DMS79 treated with DMSO at 0.1 percent for 48 hours (cell line): ENCODE measurements at places on chromosomes 12 and 14.

GRCh38 chr14:59020382-59020781, 168.1 kb upstream of the DAAM1 start:
- DNase-seq = no peak

- no peak for DNase-seq
Observed at GRCh38 chr12:105445649-105446048, 115.2 kb downstream of the C12orf75 start.

DNA sequence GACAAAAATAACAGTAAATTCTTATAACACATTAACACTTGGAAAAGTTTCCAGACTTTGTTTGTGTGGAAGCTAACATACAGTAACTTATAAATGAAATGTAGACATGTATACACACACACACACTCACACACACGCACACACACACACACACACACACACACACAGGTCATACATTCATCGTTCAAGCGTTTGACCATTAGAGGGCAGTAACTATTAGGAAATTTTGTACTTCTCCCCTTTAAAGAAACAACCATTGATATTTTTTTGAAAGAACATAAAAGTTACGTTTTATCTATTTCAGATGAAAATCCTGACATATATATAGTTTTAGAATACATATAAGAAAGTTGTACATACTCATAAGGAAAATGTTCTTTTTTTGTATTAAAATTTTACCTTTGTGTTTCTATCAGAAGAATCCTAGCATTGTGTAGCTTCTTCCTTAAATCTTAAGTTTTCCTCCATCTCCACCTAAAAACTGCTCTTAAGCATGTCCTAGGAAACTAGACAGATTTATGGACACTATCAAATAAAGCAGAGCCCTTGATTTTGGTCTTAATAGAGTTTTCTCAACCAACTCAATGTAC, 29.0 kb downstream of the PTPRQ start:
- no peak for DNase-seq

DNA sequence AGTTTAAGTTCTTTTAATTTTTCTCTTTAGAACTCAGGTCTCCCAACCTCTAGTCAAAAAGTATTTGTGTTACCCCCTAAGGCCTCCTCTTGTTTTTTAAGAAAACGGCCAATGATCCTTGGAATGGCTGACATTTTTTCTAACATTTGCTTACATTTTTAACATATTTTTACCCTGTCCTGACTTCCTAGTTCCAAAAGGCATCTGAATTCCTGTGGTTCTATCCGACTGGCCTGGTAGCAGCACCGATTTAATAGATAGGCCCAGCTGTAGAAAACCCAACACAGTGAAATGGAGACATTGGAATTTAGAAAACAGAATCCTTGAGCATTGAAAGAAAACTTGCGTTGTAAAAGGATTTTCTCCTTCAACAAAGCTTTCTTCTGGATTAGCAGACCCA, 134.7 kb upstream of the GSC start:
- no peak for DNase-seq

DNA sequence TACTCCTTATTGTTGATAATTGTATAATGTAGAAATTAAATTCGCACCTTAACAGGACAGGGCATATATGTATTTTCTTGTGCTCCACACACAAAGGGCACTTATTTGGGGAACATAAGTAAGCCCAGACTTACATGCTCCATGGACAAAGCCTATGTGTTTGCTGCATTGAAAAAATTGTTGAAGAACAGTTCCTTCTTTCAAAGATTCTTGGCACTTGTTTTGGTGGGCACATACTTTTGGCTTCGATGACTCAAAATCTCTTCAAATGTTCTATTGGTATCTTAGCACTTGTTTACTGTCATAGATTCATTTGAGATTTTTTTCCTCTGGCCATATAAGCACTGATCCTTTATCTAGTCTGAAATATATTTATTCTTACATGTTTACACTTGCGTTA, 1.4 kb upstream of the MAP4K5 start:
- no peak for DNase-seq

- DNase-seq = no peak
Observed at GRCh38 chr12:52713960-52714886, 10.9 kb upstream of the KRT77 start.

DNA sequence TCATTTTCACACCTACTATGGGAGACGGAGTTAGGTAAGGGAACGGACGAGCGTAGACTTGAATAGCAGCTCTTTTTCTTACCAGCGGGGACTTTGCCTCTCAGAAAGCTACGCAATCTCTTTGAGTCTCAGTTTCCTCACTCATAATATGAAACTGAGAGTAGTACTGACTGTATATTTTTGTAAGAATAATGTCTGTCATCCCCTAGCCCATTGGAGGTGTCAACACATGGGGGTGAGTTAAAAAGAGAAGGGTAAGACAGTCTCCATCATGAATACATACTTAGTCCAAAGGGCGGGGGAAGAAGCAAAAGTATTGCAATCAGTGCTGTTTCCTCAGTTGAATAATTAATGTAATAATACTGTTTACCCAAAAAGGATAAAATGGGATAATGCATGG, 592.2 kb downstream of the NRXN3 start:
- DNase-seq = no peak

DNA sequence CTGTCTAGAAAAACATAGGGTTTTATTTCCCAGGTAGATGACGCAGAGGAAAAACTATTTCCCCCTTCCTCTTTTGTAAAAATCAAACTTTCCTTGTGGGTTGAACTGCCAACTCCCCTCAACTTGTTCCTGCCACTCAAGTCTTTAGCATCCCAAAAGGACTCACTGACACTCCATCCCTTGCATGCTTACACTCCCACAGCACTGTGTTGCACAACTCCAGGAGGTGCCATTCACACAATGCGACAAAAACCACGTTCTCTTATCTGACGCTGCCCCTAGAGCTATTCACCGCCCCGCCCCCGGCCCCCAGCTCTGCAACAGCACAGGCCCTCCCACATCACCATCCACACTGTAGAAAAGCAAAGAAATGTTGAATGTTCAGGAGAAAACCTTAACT, 16.9 kb upstream of the STON2 start:
- no peak for DNase-seq

GRCh38 chr12:96347130-96347699, 53.0 kb downstream of the CDK17 start:
- DNase-seq = no peak

- DNase-seq = no peak
Observed at GRCh38 chr12:44835641-44836379, 40.3 kb downstream of the NELL2 start.

DNA sequence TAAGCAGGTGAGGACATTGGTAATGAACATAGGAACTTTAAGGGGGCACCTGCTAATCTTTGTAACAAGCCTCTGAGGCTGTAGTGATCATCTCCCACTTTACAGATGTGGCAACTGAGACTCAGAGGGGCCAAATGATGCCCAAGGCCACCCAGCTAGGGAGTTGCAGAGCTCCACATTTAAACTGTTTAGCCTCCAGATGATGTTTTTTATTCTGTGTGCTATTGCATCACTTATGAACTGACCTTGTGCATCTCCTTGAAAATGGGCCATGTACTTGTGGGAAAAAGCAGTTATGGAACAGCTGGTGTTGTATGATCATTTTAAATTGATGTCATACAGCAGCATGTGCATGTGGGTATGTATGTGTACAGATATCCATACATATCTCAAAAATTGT, 41.4 kb downstream of the TPCN1 start:
- no peak for DNase-seq

- no peak for DNase-seq
Observed at GRCh38 chr12:68871921-68872320, 61.0 kb downstream of the CPM start.

GRCh38 chr14:103087343-103087835, 3.4 kb downstream of the LBHD2 start:
- DNase-seq = no peak

- no peak for DNase-seq
Observed at GRCh38 chr12:101963697-101964096, 86.3 kb downstream of the DRAM1 start.
